Ascending aorta (tissue), 2 donors: ENCODE measurements at places on chromosomes 2 and 18.

DNA sequence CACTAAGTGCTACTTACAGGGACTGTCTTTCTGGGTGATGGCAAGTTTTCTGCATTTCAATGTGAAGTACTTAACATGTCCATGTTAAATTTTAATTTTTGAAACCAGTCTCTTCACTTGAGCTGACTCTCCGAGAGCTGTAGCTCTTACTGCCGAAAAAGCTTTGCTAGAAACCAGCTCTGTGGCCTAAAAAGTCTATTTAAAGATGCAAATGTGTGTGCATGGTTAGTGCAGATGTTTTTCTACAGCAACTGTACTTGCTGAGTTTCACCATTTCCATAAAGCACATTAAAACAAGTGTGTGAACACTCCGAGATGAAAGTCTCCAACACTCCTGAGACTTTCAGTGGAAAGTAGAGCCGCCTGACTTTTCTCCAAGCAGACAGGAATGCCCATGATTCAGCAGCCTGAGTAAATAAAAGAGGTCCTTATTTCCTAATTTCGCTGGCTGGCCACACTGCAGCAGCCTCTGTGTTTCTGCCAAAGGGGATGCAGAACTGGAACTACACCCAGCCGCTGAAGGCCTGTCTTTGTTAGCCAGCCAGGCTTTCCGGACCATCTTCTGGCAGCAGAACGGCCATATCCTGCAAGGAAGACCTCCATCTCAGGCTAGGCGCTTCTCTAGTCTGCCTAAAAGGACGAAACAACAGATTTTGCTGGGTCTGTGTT lies 121.2 kb downstream of the ZNF521 start:
- DNase-seq = peak; percentile 91

GRCh38 chr2:109380502-109381326 lies 233.1 kb downstream of the SEPTIN10 start:
- DNase-seq = no peak

DNA sequence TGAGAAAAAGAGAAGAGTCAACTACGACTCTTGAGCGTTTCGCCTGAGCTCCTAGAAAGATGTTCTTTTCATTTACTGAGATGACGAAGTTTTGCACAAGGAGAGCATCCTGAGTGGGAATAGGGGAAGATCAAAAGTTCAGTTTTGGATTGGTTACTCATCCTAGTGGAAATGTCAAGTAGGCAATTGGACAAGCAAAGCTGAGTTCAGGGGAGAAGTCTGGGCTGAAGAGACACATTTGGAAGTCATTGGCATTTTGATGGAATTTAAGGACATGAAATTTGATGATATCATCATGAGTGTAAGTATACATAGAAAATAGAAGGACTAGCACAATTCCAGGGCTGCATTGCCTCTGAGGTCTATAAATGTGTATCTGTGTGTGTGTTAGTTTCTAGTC lies 416.6 kb downstream of the RAD51AP2 start:
- DNase-seq = no peak

- no peak for DNase-seq
Measured at GRCh38 chr2:109028277-109028676, 39.3 kb upstream of the EDAR start.

GRCh38 chr2:186848873-186849578 lies at the start of gene ZSWIM2:
Gene ZSWIM2, minus strand, starts transcription at chr2:186849170. Its CDS starts 40 bp downstream, at chr2:186849130.
- no peak for DNase-seq

GRCh38 chr18:69216321-69216720 lies 184.4 kb upstream of the DOK6 start:
- DNase-seq = no peak
